ENCODE measurements at places on chromosomes 11 and 22.
A peak's percentile ranks its signal among the peaks of the same experiment; 100 is the strongest.

- DNase-seq: peak; percentile 28
Measured at GRCh38 chr11:133520707-133521106, 11.6 kb downstream of the OPCML start.

- no peak for DNase-seq
Measured at GRCh38 chr11:15471048-15471894, 356.5 kb downstream of the INSC start.

DNA sequence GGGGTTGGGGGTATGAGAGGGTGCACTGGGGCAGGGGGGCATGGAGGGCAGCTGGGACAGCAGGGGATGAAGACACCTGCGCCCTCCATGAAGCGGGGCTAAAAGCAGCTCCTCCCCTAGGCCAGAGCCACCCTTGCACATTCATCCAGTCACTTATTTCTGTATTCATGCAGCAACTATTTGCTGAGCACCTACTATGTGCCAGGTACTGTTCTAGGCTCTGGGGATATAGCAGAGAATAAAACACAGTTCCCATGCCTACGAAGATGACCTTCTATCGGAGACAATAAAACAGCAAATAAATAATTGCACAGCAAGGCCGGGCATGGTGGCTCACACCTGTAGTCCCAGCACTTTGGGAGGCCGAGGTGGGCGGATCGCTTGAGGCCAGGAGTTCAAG lies 5.3 kb downstream of the ALDH3B1 start:
- no peak for DNase-seq

DNA sequence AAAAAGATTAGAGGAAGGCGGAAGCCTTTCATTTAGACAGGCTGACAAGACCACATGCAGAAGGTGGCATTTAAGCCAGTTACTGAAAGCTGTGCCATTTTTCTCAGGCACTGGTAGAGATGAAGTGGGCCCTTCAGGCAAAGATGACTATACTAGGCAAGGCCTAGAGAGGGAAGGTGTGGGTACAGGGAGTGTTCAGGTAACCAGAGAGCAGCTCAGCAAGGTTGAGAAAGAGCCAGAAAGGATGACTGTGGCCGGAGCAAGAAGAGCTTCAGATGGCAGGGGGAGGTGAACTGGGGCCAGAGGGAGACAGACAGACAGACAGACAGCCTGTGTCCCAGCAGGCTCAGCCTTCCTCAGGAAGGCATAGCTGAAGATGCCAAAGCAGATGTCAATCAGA lies 88.1 kb upstream of the NARS2 start:
- no peak for DNase-seq

GRCh38 chr22:41687901-41688364 lies 734 bp downstream of the SNU13 start:
- peak; percentile 7 for DNase-seq

GRCh38 chr11:120546312-120547205 lies 35.0 kb downstream of the GRIK4 start:
- DNase-seq: peak; percentile 97

DNA sequence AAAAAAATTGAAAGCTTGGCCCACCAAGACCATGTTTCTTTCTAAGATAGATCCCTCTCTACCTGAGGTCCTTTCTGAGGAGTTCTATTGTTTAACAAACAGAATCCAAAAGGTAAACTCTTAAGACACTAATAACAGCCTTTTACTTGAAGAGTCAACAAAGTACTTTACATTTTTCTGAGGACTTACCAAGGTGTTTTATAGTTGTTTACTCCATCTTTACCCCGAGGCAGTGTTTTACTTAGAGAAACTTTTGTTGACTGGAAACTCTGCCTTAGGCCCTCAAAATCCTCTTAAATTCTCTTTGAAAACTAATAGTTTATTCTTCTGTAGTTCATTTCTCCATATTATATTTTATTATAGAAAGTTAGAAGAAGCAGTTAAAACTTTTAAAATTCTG lies 49.7 kb upstream of the NOX4 start:
- DNase-seq: no peak

GRCh38 chr11:107696140-107696539 lies 15.7 kb downstream of the SLN start:
- peak; percentile 92 for DNase-seq

GRCh38 chr22:19882446-19883381 lies 28.0 kb upstream of the GNB1L start:
- DNase-seq: no peak

DNA sequence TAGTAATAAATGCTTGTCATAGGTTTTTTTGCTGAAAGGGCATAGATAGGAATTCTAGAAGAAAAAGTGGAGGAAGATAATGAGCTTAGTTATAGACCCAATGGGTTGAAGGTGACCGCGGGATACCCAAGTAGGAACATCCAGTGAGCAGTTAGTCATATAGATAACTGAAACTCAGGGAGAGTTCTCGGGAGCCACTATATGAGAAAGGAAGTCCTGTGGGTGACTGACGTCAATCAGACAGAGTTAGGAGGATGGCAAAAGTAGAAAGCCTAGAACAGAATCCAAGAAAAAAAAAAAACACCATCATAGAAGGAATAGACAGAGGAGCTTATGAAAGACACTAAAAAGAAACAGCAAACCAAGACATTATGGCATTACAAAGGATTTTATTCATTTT lies 1.6 kb upstream of the CNGA4 start:
- peak; percentile 50 for DNase-seq

DNA sequence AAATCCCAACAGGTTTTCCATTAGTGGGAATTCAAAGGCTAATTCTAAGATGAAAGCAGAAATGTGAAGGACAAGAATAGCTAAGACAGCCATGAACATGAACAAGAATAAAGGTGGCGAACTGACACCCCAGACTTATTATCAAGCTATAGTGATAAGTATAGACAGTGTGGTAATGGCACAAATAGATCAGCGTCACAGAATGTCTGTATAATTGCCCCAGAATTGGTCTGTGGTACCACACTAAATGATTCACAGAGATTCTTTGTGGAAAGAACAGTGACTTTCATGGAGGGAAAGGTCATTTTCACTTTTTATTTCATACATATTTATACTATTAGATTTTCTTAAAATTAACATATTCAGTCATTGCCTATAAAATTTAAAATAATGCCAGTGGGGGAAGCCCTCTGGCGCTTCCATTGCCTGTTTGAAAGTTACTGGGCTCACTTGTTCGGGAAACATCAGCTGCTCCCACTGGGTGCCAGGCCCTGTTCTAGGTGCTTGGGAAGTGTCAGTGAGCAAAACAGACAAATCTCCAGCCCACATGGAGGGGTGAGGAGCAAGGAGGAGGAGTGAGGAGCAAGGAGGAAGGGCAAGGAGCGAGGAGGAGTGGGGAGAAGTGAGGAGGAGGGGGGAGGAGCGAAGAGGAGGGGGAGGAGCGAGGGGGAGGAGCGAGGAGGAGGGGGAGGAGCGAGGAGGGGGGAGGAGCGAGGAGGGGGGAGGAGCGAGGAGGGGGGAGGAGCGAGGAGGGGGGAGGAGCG lies 11.3 kb upstream of the NLRP6 start:
- no peak for DNase-seq

DNA sequence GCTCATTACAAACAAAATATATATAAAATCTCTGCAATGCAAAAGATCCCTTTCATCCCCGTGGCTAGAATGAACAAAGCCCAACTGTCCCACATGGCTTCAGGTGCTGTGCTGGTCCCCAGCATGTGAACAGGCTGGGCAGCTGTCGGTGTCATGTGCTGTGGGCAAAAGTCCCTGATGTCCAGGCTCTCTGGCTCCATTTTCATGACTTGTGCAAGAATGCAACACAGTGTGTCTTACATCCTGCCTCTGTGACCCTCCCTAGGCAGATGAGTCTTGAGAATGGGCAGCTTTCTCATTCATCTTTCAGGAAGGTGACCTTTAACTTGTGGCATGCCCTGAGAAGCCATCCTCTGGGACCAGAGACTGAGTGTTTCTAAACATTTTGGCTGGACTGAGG lies 14.5 kb downstream of the GUCD1 start:
- DNase-seq: no peak

DNA sequence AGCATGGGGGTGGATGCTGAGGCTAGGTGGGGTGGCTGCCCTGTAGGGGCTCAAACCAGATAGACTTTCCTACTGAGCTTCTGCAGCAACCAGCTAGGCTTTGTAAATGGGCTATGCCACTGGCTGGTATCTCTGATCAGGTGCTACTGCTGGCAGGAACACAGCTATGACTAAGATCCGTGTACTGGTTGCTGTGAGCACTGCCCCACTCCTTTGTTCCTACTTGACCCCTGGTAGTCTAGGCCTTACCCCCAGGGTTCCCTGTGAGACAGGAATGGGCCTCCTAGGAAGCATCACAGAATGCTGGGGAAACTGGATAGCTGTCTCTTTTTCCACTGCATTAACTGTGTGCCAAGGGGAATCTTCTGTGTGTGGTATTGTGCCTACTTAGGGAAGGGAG lies 58.4 kb upstream of the GAB2 start:
- peak; percentile 50 for DNase-seq

DNA sequence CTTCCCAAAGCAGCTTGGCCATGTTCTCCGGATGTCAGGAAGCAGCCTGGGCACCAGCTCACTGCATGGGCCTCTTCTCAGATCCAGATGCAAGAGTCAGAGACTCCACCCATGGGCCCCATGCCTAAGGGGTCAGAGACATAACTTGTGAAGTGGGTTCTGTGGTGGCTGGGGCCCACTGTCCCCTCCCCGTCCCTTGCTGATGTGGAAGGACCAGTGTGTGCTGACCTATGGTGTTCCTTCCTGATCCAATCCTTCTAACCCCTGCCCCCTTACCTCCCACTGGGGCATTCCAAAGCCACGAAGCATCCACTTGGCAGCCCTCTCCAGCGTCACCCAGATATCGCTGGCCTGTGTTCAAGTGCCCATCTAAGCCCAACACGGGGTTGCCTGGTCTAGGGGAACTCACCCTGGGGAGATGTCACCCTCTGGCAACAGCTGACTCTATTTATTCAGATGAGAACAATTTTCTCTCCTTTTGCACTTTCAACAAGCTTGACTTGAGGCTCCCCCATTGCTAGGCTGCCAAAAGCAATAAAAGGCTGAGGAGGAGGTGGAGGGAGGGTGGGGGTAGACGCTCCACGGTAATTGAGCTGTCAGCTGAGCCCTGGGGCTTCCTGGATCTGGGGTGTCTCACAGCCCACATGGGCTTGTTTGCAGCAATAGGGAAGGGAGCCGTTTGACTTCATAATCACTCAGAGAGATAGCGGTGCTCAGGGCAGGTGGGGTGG lies 158.5 kb downstream of the ADAMTS15 start:
- peak; percentile 41 for DNase-seq
